ENCODE measurements at places on chromosomes 11 and 22.

GRCh38 chr22:22756109-22756508 is 111.7 kb downstream of the GGTLC2 start:
- no peak for DNase-seq

DNA sequence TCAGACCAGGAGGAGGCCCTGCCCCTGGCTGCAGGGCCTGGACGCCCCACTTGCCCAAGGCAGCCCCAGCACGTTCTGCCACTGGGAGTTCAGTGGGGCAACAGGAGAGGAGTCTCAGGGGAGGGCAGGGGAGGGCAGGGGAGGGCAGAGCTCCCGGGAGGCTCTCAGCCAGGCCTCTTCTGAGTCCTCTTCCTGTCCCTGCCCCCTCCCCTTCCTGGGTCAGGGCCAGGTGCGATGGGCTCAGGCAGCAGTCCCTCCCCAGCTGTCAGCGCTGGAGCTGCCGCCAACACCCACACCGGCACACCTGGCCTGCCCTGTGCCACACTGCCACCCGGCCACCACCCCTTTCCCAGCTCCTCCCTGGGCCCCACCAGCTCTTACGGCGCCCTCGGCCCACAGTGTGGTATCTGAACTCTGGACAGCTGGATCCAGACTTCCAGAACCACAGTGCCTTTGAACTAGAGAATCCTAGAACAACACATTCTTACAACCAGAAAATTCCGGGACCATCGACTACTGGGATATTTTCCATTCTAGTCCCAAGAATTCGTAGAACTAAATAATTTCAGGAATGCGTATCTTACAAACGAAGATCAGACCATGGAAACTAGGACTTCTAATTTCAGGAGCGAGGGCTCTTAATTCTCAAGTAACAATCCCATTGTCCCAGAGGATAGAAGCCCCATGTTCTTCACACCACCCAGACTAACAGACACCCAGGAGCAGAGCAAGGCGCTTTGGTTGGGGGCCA is 21.8 kb downstream of the RPL3 start:
- no peak for DNase-seq

DNA sequence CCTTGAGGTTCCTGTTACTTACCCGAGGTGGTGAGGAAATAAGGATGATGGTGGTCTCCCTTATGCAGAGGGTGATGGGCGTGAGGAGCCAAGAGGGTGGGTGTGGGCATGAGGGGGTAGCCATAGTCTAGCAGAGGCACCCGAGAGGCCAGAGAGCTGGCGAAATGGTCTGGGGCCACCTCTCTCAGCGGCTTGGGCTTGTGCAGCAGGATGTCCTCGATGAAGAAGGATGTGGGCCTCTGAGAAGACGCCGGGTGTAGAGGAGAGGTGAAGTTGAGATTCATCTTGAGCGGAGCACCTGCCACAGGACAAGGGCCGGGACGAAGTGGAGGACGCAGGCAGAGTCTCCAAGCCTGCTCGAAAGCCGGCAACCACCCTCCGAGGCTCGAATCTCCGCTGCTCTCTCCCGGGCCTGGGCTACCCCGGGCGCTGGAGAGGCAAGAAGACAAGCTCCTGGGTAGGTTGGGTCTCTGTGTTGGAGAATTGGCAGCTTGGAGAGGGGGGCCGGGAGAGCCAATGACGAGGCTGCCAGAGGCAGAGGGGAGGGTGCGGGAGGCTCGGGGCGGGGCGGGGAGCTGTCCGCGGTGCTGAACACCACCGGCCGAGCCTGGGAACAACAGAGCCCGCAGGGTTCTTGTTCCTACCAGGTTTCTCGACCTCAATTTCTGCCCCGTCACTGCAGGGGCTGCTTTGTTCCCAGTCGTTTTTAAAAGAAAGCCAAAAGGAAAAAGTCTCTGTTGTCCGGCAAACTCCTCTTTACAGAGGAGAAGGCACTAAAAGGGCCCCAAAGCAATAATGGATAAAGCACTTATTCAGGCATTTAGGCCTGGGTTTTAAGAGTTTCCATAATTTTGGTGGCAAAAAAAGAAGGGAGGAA is at the start of gene BSX:
Gene BSX (minus strand): TSS at position 447 of the 877 bp plus-strand sequence. CDS start 163 bp downstream, at position 284.
- DNase-seq = no peak

DNA sequence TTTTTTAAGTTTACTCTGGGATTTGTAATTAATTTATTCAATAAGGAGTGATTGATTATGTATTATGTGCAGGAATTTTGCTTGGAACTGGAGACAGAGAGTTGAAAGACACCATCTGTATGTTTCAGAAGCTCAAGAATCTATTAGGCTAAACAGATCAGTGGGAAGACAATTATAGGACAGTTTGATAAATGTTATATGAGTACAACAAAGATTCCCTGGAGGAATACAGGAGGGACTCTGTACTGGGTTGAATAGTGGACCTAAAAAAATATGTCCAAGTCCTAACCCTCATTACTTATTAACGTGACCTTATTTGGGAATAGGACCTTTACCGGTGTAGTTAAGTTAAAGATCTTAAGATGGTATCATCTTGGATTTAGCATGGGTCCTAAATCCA is 681.2 kb downstream of the NELL1 start:
- no peak for DNase-seq

DNA sequence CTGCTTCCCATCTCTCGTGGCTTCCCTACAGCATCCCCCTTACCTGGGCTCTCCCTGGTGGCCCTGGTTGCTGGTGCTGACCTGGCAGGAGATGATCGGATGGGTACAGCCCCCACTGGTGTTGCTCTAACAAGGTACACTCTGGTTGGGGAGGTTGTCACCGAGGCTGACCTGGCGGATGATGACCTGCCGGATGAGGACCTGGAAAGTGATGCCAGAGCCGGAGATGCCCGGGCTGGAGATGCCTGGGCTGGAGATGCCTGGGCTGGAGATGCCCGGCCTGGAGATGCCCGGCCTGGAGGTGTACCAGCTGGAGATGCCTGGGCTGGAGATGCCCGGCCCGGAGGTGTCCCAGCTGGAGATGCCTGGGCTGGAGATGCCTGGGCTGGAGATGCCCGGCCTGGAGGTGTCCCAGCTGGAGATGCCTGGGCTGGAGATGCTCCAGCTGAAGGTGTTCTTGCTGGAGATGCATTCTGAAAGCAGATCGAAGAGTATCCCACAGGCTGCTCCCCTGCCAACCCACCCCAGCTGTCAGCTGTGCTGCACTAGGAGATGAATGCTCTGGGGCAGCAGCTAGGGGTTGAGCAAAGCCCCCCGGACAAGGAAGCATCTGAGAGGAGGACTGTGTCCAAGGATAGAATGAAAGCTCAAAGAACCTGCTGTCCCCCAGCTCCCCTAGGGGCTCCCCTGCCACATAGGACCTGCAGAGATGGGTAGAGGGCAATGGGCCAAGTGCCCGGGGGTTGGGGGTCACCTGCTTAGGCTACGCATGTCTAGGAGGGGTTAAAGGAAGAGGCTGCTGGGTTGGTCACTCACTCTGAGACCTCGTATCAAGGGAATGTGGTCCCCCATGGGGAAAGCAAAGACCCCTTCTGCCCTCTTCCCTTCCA is 10.6 kb downstream of the TMPRSS13 start:
- DNase-seq = no peak

- DNase-seq = no peak
Observed at GRCh38 chr11:36622431-36623136, 24.5 kb upstream of the RAG2 start.

DNA sequence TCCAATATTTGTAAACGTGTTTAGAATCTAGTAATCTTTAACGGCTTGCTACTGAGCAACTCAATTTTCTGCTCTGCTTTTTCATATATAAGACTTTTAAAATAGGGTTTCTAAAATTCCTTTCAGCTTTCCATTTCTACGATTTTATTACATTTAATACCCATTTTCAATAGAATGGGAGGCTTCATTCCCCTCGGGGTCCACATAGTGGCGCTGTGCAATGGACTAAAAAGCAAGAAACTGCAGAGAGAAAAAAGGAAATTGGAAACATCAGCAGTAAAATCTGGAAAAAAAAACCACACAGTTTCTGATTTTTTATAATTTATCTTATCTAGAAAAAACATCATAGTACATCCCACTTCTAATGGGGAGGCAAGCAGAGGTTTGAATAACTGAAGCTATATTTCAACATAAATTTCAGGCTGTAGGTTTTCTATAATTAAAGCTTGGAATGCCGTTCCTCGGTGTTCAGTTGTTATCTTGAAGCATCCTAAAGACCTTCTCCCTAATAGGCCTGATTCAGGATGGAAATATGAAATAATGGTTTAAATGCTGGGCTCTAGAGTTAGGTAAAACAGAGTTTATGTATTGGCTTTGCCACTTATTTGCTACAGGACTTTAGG is 18.7 kb upstream of the JHY start:
- DNase-seq = no peak

- no peak for DNase-seq
Observed at GRCh38 chr11:46912526-46913150, 5.7 kb downstream of the LRP4 start.

GRCh38 chr22:22687638-22688500 is 43.5 kb downstream of the GGTLC2 start:
- DNase-seq = no peak

DNA sequence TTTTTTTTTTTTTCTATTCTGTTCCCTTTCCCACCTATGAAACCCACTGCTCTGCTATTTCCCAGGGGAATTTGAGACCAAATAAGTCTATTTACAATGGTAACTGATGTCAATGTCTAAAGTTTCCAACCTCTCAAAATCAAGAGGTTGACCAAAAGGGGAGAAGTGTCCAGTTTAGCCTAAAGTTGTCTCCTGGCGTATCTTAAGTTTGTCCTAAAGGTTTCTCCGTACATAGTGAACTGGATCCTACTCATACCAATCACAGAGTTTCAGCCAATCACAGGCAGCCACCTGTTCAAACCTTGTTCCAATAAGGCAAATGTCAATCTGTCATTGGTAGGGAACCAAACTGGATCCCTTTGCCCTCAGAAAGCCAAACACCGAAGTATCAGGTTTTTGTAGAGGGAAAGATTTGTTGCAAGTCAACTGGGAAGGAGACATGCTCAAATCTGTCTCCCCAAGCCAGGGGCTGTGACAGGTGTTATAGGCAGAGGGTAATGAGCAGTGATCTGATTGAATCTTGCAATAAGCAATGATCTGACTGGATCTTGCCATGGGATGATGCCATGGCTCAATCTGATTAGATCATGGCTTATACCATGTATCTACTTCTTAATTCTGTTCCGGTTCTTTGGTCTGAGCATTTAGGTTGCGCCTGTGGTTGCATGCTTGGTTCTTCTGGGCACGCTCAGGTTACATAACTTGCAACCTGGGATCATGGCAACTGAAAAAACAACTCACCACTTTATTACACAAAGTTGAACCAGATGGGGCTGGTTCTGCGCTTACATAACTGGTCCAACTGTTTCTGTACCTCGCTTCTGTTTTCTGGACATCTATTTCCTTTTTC is 1.1 kb upstream of the VPS37C start:
- peak; percentile 77 for DNase-seq

DNA sequence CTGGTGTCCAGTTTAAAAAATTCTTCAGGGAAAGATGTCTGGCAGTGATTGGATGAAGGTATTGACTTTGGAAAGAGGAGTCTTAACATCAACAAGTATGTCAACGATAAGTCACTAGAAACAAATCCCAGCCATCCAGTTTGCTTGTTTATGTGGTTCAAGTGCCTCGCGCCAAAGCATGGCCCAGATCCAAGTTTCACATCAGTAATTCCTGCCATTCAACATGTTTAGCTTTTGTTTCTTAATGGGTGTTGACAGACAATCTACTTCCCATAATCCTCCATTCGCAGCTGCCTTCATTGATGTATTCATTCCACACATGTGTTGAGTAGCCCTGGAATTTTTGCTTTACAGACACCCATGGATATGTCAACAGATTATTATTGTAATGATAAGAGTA is 77.8 kb downstream of the UBASH3B start:
- DNase-seq = no peak

DNA sequence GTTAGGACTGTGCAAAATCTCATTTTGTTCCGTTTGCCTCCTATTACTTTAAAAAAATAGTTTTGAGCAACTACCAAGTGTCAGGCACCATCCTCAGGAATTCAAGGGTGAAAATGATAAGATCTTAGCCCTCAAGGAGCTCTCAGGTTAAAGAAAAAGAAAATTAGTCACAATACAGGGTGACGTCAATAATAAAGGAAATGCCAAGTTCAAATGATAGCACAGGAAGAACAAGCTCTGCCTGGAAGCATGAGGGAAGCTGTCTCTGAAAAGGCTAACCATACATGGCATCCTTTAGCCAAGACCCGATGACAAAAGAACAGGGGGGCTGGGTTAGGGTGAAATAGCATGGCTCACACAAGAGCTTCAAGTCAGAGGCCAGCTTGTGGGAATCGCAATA is 11.1 kb upstream of the MPZL2 start:
- DNase-seq = no peak

GRCh38 chr11:10351765-10352641 is 47.1 kb downstream of the ADM start:
- DNase-seq = no peak

DNA sequence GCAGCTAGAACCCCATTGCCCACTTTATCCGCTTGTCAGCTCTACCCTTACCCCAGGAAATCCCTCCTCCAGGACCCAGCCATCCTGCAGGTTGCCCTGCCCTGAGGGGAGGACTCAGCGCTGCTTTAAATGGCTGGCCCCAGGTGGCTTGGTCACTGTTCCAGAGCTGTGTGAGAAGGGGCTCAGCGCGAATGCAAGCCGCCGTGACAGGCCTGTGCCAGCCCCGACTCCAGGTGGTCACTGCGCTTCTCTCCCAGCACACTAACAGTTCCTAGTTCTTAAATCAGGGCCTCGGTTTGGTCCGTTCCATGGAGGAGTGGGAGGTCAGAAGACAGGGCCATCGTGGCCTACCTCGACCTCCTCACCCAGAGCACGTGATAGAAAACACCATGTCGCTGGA is 65.7 kb upstream of the TBCEL start:
- no peak for DNase-seq

GRCh38 chr11:105192115-105192514 is 52.5 kb upstream of the CARD18 start:
- no peak for DNase-seq

DNA sequence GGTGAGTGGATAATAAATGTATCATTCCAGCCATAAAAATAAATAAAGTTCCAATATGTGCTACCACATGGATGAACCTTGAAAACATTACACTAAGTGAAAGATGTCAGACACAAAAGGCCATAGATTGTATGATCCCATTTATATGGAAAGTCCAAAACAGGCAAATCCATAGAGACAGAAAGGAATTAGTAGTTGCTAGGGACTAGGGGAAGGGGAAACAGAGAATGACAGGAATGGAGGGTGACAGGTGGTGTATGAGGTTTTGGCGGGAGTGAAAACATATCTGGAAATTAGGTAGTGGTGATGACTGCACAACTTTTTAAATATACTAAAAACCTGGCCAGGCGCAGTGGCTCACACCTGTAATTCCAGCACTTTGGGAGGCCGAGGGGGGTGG is 15.2 kb upstream of the CARD10 start:
- DNase-seq = no peak

DNA sequence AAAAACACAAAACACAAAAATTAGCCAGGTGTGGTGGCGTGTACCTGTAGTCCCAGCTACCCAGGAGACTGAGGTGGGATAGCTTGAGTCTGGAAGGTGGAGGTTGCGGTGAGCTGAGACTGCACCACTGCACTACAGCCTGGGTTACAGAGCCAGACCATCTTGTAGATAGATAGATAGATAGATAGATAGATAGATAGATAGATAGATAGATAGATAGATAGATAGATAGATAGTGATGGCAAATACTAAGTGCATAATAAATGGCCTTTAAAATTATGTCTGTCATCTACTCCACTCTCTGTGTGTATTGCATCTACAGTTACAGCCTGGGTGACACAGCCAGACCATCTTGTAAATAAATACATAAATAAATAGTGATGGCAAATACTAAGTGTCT is 56.0 kb upstream of the CHRM4 start:
- DNase-seq = no peak

Data from GF-D8 (cell line).